Activated CD8-positive, alpha-beta T cell treated with anti-CD3 and anti-CD28 coated beads for 36 hours (primary cell): ENCODE measurements at places on chromosomes 4 and X. TPM values are rescaled to one million over a fixed set of nuclear protein-coding genes. Genes with fewer than 3 reads are reported as not detected.

Gene CT55
- total RNA-seq: not detected

Gene MFAP3L
- total RNA-seq: 0.85 TPM

Gene CASK
- total RNA-seq: 20.2 TPM

Gene USP26
- total RNA-seq: not detected

Gene DIPK2B
- not detected for total RNA-seq

Gene TMPRSS11D
- not detected for total RNA-seq

Gene MAGED4
- total RNA-seq: 1.6 TPM

Gene TRPC3
- total RNA-seq: 0.13 TPM

DNA sequence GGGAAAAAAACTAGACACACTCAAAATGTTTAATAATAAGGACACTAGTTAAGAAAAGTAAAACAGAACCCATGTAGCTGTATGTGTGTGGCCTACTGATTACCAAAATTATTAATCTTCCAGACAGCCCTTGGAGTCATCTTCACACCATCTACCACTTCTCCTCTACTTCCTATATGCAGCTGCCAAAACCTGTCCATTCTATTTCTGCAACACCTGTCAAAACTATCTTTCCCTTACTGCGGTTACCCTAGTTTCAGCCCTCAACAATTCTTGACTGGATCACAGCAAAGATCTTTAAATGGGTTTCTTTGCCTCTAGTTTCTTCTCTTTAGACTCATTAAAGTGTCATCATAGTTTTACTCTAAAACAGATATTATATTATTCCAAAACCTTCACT, 72.6 kb downstream of the GPR82 start:
- no peak overlapping the region for H3K4me3 ChIP-seq
- H3K27ac ChIP-seq: peak overlapping the region; percentile 69
- H3K27me3 ChIP-seq: no peaks in the 10 kb centered on the region
- DNase-seq: no peak
- peaks cover 32% of the 10 kb centered on the region for H3K4me1 ChIP-seq

DNA sequence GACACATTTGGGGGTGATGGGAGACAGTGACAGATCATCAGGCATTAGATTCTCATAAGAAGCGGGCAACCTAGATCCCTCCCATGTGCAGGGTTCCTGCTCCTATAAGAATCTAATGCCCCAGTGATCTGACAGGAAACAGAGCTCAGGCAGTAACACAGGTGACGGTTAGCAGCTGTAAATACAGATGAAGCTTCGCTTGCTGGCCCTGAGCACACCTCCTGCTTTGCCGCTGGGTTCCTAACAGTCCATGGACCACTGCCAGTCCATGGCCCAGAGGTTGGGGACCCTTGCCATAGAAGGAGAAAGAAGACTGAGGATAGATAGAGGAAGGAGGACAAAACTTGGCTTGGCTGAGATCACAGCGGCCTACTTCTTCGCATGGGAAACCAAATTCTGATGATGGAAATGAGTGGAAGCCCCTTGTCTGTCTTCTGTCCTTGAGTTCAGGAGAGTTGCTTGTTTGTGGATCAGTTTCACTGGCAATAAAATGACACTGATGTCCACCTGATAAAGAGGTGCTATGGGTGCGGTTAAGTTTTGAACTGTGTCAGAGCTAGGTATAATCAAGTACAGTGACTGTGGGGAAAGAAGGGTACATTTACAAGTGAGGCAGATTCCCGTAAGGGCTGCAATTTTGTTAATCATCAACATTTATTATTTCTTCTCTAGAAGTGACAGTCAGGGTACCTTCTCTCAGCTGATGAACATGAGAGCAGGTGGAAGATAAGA, 1.7 kb upstream of the TIFA start:
- peaks cover 56% of the 10 kb centered on the region for H3K4me1 ChIP-seq
- H3K4me3 ChIP-seq: peak overlapping the region; percentile 94
- DNase-seq: peak; percentile 31
- H3K36me3 ChIP-seq: peaks cover 28% of the 10 kb centered on the region
- H3K27ac ChIP-seq: peak overlapping the region; percentile 96
- no peaks in the 10 kb centered on the region for H3K27me3 ChIP-seq

DNA sequence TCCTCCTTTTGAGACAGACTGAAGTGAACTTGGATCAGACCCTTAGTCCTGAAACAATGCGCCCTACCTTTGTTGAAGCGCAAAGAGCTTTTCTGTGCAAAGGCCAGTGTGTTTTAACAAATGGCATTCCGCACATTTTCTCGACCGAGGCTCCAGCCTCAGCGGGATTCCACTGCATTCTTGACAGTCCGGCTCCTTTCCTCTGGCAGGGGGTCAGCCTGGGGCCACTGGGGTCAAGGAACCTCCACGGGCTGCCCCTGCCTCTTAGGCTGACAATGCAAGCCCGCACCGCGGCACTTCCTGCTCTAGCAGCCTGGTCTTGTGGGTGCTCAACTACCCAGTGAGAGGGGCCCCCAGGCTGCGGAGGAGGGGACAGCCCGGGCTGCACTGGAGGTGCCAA, 47.2 kb upstream of the TFDP3 start:
- DNase-seq: peak; percentile 7
- no peak overlapping the region for H3K27ac ChIP-seq
- no peaks in the 10 kb centered on the region for H3K36me3 ChIP-seq

GRCh38 chr4:1364748-1365147, 17.7 kb downstream of the UVSSA start:
- no peak for DNase-seq
- H3K27ac ChIP-seq: no peak overlapping the region
- no peaks in the 10 kb centered on the region for H3K27me3 ChIP-seq
- H3K36me3 ChIP-seq: no peaks in the 10 kb centered on the region

- no peaks in the 10 kb centered on the region for H3K27me3 ChIP-seq
- no peaks in the 10 kb centered on the region for H3K36me3 ChIP-seq
- H3K4me3 ChIP-seq: no peak overlapping the region
- no peak for DNase-seq
- H3K4me1 ChIP-seq: peaks cover 23% of the 10 kb centered on the region
These were observed 48.4 kb downstream of the ARHGAP10 start for GRCh38 chr4:147780137-147780777.

DNA sequence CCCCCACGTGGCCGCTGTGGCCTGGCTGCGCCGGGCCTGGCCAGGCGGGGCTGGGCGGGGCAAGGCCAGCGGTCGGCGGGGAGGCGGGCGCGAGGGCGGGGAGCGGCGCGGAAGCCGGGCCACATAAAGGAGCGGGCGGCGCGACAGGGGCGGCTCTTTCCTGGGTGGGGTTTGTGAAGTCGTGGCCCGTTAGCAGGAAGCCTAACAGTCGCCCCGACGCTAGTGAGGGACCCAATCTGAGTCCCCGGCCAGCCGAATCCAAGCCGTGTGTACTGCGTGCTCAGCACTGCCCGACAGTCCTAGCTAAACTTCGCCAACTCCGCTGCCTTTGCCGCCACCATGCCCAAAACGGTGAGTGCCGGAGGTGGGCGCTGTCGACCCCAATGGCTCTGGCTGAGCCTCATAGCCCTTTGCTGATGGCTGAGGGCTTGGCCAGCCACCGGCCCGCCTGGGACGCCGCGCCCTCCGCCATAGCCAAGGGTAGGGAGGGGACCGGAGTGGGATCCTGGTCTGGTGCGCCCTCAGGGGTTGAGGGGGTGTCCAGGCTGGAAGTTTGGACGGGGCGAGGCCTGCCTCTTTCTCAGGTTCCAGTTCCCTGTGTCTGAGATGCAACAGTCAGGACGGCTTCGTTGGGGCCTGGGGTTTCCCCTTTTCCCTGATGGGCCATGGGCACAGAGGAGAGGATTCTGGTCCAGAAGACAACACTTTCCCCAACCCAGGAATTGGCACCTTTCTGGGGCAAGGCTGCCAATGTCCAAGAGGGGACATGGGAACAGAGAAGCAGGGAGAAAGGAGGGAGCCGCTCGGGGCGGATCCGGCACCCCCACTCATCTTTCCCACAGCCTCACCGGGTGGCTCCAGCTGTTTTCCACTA, at the start of gene MSN:
Gene MSN (plus strand): TSS at position 152 of the 874 bp plus-strand sequence. CDS start 188 bp downstream, at position 340.
- H3K4me1 ChIP-seq: peaks cover 27% of the 10 kb centered on the region
- H3K4me3 ChIP-seq: peak within 1 kb of the TSS; percentile 95
- peak within 1 kb of the TSS; percentile 96 for H3K27ac ChIP-seq
- DNase-seq: peak; percentile 81
- no peaks in the 10 kb centered on the region for H3K27me3 ChIP-seq

GRCh38 chr4:172842779-172843178, 325.8 kb upstream of the GALNT7 start:
- no peak overlapping the region for H3K4me3 ChIP-seq
- no peak for DNase-seq
- H3K27me3 ChIP-seq: peaks cover 2% of the 10 kb centered on the region
- no peak overlapping the region for H3K27ac ChIP-seq
- no peaks in the 10 kb centered on the region for H3K4me1 ChIP-seq
- H3K36me3 ChIP-seq: no peaks in the 10 kb centered on the region

GRCh38 chr4:146442801-146443200, 78.9 kb downstream of the SLC10A7 start:
- no peaks in the 10 kb centered on the region for H3K27me3 ChIP-seq
- H3K36me3 ChIP-seq: peaks cover 13% of the 10 kb centered on the region
- H3K4me1 ChIP-seq: peaks cover 6% of the 10 kb centered on the region
- no peak overlapping the region for H3K27ac ChIP-seq
- no peak for DNase-seq

DNA sequence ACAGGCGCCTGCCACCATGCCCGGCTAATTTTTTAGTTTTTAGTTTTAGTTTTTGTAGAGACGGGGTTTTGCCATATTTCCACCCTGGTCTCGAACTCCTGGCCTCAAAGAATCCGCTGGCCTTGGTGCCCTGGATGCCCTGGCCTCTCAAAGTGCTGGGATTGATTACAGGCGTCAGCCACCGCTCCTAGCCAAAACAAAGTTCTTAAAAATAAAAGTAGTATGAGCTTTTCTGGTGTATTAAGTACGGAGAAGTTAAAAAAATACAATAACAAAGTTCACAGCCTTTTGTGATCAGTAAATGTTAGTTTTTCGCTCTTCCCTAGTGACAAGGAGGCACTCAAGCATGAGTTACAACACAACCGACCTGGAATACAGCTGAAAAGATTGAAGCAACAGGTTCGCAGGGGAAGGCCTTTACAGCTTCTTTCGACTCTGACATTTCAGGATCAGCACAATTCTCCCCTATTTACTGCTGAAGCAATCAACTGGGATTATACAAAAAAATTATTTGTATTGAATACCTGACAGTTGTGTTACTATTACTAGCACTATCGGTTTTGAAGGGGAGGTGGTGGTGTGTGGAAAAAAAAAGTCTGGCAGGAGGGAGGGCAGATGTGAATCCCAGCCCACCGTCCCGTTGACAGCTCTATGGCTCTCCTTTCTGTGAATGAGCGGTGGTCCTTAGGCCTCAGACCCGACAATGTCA, 893 bp upstream of the METAP1 start:
- peak overlapping the region; percentile 89 for H3K4me3 ChIP-seq
- peaks cover 17% of the 10 kb centered on the region for H3K36me3 ChIP-seq
- H3K27me3 ChIP-seq: no peaks in the 10 kb centered on the region
- peak overlapping the region; percentile 97 for H3K27ac ChIP-seq

DNA sequence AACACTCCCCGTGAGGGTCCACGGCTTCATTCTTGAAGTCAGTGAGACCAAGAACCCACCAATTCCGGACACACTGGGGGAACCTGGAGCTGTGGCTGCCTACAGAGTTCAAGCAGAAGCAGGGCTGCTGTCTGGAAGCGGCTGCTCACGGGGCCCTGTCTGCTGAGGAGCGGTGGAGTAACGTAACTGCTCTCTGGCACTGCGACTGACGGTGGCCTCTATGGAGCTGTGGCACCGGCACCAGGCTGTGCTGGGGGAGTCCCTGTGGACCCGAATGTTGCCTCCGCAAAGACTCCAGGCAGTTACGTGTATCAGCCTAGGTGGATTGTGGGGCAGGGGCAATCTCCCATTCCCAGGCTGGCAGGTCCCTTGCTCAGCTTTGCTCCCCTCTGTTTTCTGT, 703.3 kb upstream of the FRG1 start:
- H3K27me3 ChIP-seq: no peaks in the 10 kb centered on the region
- no peak for DNase-seq
- H3K4me3 ChIP-seq: no peak overlapping the region
- H3K4me1 ChIP-seq: no peaks in the 10 kb centered on the region

GRCh38 chr4:114040319-114041116, 61.1 kb upstream of the ARSJ start:
- no peak for DNase-seq
- no peaks in the 10 kb centered on the region for H3K27me3 ChIP-seq
- H3K4me3 ChIP-seq: no peak overlapping the region

DNA sequence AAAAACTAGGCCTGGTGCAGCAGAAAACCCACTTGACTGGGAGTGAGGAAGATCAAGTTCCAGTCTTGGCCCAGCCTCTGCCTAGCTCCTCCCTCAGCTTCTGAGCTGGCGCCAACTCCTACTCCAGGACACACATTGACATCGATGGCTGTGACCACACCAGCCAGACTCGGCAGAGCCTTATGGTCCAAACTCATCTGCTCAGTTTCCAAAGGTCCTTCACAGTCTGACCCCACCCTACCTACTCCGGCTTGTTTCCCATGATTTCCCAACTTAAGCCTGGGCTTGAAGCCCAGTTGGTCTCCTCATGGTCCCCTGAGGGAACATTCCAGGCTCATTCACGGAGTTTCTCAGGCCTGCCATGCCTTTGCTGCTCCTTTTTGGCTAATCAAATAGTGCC, 10.1 kb downstream of the ELF4 start:
- no peaks in the 10 kb centered on the region for H3K36me3 ChIP-seq
- peaks cover 65% of the 10 kb centered on the region for H3K4me1 ChIP-seq
- no peak for DNase-seq
- no peaks in the 10 kb centered on the region for H3K27me3 ChIP-seq

DNA sequence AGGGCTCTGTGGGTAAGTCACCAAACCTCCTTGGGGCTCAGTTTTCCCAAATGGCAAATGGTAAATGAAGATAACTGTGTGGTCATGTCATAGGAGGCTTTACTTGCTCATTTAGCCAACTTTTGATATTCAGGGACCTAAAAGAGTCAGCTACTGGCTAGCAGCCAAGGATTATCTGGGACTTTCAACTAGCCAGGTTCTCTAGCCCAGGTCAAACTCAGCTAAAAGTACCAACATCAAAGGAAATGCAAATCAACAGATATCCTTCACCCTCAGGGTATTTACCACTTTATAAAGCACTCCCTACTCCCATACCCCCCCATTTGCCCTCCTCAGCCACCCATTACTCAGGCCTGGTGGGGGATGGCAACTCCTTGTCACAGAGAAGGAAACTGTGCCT, 7.5 kb downstream of the AMER1 start:
- H3K4me3 ChIP-seq: no peak overlapping the region
- H3K4me1 ChIP-seq: peaks cover 12% of the 10 kb centered on the region
- H3K27ac ChIP-seq: no peak overlapping the region
- H3K36me3 ChIP-seq: peaks cover 3% of the 10 kb centered on the region

GRCh38 chr4:145808021-145808650, 128.2 kb downstream of the C4orf51 start:
- peaks cover 76% of the 10 kb centered on the region for H3K36me3 ChIP-seq
- peak overlapping the region; percentile 99 for H3K27ac ChIP-seq
- peaks cover 64% of the 10 kb centered on the region for H3K4me1 ChIP-seq
- DNase-seq: peak; percentile 73

GRCh38 chr4:95601356-95601755, 52.6 kb upstream of the UNC5C start:
- H3K4me1 ChIP-seq: peaks cover 1% of the 10 kb centered on the region
- no peak overlapping the region for H3K27ac ChIP-seq
- no peaks in the 10 kb centered on the region for H3K36me3 ChIP-seq
- H3K4me3 ChIP-seq: no peak overlapping the region

DNA sequence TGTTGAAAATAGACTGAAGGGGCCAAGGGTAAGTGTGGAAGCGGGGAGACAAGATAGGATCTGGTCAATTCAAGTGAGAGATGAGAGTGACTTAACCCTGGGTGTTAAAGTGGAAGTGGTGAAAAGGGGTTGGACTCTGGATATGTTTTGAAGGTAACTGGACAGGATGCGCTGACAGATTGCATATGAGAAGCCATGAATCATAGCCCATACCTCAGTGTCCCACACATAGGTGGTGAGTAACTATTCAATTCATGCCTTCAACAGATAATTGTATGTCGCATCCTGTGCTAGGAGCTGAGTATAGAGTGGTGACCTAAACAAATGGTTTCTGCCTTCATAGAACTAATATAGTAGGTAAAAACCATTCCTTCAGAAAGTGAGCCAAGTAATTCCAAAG, 76.7 kb downstream of the KLHL34 start:
- no peak for DNase-seq
- H3K36me3 ChIP-seq: peaks cover 10% of the 10 kb centered on the region
- no peak overlapping the region for H3K4me3 ChIP-seq
- peaks cover 2% of the 10 kb centered on the region for H3K4me1 ChIP-seq
